ENCODE measurements at places on chromosomes 1 and 21.

- no peak for DNase-seq
Observed at GRCh38 chr1:12552951-12553921, 64.8 kb downstream of the DHRS3 start.

- no peak for DNase-seq
Observed at GRCh38 chr1:28631713-28632112, 11.2 kb downstream of the TAF12 start.

DNA sequence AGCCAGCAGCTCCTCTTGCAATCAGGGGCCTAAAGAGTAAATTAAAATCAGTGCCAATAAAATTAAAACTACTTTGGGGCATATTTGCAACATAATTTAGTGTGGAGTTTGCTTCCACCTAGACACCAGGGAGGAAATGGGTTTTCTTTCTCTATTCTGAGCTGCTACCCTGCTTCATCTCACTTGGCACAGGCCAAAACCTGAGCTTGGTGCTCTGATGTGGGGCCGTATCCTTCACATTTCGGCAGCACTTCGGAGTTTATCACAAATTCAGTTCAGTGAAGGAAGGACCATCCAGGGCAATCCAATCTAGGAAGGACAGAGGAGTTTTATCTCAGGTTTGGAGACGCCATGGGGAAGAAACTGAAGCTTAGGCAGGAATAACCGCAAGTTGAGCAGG, 123.6 kb upstream of the SPATA6 start:
- DNase-seq, result no peak

DNA sequence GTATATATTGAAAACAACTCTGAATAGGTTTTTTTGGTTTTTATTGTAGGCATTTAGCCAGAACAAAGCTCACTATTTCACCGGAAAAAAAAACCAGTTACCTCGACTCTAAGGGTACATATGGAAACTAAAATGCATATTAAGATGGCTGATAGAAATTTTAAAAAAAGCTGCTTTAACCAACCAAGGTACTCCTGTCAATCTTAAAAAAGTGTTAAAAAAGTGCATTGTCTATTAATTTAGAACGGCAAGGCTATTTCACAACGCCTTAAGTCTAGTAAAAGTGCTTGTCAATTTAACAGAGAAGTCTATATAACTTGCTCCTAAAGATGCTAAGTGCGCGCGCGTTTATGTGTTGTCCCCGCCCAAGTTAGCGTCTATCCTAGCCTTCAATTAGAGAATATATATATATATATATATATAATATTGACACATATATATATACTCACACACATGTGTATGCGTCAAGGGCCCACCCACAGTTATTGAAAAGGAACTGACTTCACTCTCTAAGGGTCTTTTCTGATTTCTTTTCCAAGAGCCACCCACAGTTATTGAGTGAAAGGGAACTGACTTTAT, 934 bp downstream of the ASPM start:
- no peak for DNase-seq

DNA sequence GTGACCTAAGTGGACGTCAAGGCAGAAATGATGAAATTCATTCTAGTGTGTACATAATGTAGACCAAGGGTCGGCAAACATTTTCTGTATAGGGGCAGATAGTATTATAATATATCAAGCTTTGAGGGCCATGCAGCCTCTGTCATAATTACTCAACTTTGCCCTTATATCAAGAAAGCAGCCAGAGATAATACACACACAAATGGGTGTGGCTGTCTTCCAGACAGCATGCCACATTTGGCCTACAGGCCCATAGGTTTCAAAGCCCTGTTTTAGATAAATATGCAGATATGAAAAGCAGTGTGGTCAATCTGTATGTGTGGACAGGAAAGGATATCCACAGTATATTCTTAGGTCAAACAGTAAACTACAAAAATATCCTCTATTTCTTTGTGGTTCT, 320.1 kb upstream of the FMN2 start:
- DNase-seq, result no peak
